GDM1 (cell line): ENCODE measurements at places on chromosomes 2 and 18.

- no peak for DNase-seq
Observed at GRCh38 chr2:5921081-5921642, 229.0 kb downstream of the SOX11 start.

DNA sequence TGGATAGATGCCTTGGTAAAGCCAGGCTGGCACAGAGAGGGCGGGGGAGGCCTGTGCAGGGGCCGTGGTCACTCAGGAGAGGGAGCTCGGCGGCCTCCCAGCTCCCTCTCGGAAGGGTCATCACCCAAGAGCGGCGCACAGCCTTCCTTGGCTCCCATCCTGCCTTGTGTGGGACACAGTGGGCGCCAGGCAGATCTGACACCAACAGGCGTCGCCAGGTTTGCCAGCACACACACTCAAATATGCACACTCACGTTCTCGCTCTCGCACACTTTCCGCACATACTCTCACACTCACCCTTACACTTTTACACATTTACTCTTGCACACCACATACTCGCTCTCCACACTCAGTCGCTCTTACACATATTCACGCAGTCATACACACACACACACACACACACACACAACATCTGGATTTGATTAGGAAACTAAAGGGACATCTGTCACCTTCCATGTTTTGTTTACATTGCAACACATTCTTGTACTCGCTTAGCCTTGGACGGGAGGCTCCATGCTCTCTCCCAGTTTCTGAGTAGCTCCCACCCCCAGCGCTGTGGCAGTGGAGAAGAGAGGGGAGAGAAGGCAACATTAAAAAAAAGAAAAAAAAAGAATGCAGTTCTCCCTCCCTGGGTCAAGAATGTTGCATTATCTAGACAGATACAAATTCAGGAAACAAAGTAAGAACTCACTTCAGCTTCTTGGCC is 10.5 kb downstream of the CHMP1B start:
- no peak for DNase-seq

DNA sequence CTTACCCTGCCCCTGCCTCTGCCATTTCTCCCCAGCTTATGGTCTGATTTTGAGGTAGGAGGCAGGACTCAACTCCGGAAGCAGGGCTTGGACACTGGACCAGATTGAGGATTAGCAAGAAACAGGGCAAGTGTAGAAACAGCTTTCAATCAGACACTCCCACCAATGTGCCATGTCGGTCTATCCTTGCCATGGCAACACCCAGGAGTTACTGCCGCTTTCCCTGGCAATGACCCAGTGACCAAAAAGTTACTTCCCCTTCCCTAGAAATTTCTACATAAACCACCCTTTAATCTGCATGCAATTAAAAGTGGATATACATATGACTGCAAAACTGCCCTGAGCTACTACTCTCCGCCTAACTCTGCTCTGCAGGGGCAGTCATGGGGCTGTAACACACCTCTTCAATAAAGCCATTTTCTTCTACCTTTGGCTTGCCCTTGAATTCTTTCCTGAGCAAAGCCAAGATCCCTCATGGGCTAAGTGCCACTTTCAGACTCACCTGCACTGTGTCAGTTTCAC is 156.7 kb downstream of the LPIN1 start:
- DNase-seq, result no peak

DNA sequence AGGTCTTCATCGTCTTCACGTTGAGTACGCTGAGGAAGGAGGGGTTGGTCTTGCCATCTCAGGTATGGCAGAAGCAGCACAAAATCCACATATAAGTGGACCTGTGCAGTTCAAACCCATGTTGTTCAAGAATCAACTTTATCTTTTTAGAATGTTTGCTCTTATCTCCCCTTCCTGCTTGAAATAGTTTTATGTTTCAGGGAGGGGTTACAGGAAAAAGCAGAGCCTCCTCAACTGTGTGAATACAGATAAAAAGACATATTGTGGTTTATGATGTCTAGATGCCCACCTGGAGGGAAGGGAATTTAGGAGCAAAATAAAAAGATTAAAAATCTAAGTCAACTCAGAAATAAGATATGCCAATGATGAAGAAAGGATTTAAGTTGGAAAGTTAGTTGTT is 75.9 kb downstream of the VRK2 start:
- DNase-seq, result no peak

DNA sequence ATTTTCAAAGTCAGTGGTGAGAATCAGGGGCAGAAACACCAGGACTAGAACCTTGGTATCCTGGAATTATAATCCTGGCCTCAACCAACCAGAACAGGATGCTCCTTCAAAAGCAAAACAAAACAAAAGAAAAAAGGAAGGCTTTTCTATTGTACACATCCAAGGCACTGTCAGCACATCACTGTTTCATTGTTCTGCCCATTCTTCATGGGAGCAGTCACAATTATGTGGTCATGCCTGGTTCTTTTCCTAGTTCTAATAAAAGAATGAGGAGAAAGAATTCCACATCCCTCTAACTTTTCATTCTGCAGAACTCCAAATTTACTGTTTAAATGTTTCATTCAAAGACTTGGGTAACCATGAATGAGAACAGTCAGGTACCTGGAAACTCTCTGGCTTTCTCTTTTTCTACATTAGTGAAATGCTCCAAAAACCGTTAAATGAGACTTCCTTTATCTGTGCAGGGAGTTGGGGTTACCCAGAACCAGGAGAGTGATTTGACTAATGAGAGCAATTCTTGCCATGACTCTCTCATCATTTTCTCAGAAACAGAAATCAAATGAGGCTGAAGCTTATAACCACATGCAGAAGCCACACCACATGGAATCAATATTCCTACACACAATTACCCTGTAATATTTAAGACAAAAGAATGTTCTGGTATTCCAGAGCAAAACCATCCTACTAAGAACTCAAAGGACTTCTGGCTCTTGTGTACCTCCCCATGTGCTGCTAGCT is 110.9 kb upstream of the CCDC150 start:
- no peak for DNase-seq

DNA sequence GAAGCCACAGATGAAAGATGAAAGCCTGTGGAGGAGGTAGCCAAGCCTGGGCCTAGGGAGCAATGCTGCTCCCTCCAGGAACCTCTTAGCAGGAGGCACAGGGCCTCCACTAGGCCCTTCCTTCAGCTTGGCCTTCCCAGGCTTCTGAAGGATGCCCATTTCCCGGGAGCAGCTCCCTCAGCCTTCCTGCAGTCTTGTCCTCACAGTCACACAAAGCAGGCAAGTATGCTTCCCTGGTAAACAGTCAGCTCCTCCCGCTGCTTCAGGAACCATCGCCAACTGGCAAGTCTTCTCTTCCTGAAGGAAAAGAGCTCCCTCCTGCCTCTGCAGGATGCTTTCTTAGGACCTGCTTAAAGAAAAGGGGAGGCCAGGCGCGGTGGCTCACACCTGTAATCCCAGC is 53.2 kb downstream of the SMAD7 start:
- no peak for DNase-seq

DNA sequence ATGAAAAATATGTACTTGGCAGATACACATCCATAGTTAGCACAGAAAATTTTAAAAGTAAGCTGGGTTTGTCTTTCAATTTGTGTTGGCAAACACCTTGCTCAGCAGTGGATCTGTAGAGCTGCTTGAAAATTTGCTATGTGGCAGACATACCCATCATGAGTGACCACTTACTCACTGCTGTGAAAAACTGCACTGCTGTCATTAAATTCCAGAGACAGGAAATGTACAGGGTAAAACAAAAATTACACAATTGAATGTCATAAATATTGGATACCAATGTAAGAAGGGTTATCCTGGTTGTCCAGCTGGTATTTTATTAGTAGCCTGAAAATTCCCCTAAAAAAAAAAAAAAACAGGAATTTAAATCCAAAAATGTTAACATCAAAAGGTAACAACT is 24.5 kb downstream of the NIF3L1 start:
- DNase-seq, result no peak

- DNase-seq, result no peak
Observed at GRCh38 chr18:32310774-32311173, 120.9 kb downstream of the MEP1B start.

DNA sequence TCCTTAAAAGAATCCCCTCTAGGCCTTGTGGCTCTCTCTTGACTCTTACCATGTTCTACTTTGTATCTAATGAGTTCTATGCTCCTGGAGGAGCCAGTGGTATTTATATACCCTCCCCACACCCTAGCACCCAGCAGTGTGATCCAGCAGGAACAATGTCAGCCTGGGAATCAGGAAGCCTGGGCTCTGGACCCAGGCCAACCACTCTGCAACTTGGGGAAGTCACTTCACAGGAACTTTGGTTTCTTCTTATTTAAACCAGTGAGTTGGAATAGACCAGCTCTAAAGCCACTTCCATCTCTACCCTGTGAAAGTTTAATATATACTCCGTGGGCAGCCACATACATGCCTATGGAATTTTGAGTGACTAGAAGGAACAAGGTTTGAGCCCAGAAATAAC is 11.6 kb upstream of the SPTBN1 start:
- no peak for DNase-seq
